ENCODE measurements at places on chromosomes 4 and X.

DNA sequence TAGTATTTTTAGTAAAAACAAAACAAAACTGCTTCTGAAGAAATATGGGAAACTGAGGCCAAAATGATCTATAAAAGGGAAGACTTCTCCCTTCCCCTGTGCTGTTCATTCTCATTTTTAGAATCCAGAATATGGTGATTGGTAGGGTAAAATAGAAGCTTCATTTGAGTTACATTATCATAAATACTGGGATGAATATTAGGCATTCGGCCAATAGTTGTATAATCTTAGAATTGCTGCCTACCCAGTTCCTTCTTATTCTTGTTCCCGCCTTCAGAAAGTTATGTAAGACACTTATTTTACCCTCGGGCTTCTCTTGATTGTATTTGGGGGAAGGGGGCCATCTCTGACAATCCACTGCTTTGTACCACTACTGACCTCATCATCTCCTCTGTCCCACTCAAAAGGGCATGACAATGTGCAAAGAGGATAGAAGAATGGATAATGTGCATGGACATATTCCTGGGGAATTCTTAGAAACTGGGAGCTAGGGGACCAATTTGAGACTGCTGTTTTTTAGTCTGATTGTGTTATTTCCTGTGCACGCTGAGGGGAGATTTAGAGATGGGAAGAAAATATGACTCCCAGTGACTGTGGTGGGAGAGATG lies 588 bp downstream of the ART3 start:
- DNase-seq = no peak

DNA sequence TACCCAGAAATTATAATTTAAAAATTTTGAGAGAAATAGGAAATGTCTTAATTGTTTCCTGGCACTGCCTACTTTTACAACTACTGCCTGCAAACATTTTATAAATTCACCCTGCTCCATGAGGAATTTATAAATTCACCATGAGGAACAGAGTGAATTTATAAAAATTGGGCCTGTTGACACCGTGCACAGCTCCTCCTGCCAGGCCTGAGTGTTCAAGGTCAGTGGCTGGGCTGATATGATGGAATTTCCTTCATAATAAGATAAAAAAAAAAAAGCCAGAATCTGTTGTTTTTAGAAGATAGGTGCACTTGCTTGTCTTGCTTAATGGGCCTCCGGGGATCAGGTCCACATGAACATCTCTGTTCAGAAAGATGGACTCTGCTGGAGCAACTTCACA lies 151.7 kb upstream of the RASGEF1B start:
- DNase-seq = no peak

GRCh38 chr4:55736605-55737183 lies 82.9 kb upstream of the EXOC1L start:
- peak; percentile 25 for DNase-seq

DNA sequence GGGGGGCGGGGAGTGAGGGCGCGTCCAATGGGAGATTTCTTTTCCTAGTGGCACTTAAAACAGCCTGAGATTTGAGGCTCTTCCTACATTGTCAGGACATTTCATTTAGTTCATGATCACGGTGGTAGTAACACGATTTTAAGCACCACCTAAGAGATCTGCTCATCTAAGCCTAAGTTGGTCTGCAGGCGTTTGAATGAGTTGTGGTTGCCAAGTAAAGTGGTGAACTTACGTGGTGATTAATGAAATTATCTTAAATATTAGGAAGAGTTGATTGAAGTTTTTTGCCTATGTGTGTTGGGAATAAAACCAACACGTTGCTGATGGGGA lies 1.1 kb downstream of the HTT start:
- DNase-seq = no peak

DNA sequence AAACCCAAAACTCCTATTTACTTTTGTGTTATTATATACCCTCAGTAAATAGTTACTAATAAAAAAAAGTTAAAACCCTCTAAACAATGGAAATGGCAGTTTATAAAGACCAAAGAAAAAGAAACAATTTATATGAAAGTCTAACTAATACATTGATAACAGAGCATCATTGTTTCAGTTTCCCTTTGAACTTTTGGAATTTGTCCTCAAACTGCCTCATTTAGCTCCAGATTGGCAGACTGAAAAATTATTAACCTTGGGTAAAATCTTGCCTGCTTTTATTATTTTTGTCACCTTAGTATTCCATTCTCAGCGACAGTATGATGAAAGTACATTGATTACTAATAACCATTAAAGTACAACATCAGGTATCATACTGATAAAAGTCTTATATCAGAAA lies 124.0 kb downstream of the PDE5A start:
- no peak for DNase-seq

DNA sequence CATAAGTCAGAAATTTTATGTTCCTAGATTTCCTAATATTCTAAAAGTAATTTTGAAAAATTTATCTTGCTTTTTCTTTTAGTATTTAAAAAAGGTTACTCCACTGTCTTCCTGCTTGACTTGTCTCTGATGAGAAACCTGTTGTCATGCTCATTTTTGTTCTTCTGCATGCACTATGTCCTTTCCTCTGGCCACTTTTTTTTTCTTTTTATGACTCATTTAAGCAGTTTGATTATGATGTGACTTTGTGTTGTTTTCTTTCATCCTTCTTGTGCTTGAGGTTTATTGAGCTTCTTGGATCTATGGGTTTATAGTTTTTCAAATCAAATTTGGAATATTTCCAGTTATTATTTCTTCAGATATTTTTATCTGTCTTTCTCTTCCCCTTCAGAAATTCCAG lies 12.0 kb upstream of the UFSP2 start:
- DNase-seq = no peak

- no peak for DNase-seq
These were observed 31.4 kb downstream of the ABLIM2 start for GRCh38 chr4:8127051-8127826.

- DNase-seq = no peak
These were observed 46.1 kb downstream of the TMEM131L start for GRCh38 chr4:153512162-153512852.

DNA sequence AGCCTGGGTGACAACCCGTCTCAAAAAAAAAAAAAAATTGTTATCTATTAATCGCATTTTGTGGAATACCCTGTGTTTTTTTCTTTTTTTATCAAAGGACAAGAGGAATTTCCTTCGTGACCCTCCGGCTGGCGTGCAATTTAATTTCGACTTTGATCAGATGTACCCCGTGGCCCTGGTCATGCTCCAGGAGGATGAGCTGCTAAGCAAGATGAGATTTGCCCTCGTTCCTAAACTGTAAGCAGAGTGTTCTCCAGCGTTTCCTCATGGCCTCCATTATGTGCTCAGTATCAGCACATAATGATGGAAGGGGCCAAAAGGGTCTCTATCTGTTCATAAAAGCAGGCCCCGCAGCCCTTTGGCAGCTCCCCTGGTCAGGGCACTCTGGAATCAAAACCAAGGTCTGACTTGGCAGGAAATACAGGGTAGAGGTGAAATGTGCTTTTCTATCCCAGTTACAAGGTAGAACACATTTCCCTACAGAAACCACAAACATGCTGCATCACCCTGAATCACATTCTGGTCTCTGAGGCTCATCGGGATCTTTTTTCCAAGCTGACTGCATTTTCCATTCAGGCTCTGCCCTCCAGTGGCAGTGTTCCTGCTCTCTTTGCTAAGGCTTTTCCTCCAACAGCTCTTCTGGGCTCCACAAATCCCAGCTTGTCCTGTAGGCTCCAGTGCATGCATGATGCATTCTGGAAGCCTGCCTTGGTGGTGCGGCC lies 24.4 kb downstream of the SYAP1 start:
- peak; percentile 14 for DNase-seq

GRCh38 chr4:5843573-5844530 lies 49.0 kb downstream of the CRMP1 start:
- DNase-seq = peak; percentile 6

- no peak for DNase-seq
These were observed 94.6 kb upstream of the CASK start for GRCh38 chrX:42017971-42018370.

DNA sequence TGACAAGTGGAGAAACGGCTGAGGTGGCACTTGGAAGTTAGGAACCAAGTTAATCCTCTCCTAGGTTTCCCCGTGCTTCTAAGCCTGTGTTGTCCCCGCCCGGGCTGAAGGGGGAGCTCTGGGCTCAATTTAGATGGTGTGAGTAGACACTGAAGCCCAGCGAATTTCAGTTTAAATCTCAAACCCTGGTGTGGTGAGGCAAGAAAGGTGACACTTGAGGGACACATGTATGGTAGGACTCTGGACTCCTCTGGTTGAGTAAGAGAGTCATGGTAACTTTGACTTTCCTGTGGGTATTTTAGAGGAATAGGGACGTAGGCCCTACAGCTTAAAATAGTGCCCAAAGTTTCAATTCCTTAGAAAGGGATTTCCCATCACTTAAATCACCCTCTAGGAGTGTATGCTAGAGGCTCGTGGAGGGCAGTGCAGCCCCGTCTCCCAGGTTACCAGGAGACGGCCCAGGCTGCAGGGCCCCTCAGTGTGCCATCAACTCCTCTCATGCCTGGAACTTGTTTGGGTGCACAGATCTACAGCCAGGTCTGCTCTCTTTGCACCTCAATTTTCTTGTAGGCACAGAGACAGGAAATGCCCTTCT lies 24.0 kb downstream of the HAND2 start:
- peak; percentile 75 for DNase-seq
